T-helper 2 cell (primary cell): ENCODE measurements at places on chromosomes 12 and 14.

GRCh38 chr14:42001431-42001830 lies 394.8 kb downstream of the LRFN5 start:
- no peak for DNase-seq

GRCh38 chr12:5718680-5719079 lies 226.4 kb downstream of the ANO2 start:
- no peak for DNase-seq

- DNase-seq, result no peak
Measured at GRCh38 chr14:66239589-66239988, 246.6 kb upstream of the CCDC196 start.

- peak; percentile 51 for DNase-seq
Measured at GRCh38 chr12:113088971-113089756, 32.6 kb downstream of the DTX1 start.

GRCh38 chr14:26811756-26812305 lies 214.0 kb upstream of the NOVA1 start:
- DNase-seq, result no peak

- DNase-seq, result peak; percentile 42
Measured at GRCh38 chr12:38328306-38328895, 11.8 kb downstream of the ALG10B start.

- DNase-seq, result no peak
Measured at GRCh38 chr14:97458255-97458654, 661.1 kb downstream of the VRK1 start.

DNA sequence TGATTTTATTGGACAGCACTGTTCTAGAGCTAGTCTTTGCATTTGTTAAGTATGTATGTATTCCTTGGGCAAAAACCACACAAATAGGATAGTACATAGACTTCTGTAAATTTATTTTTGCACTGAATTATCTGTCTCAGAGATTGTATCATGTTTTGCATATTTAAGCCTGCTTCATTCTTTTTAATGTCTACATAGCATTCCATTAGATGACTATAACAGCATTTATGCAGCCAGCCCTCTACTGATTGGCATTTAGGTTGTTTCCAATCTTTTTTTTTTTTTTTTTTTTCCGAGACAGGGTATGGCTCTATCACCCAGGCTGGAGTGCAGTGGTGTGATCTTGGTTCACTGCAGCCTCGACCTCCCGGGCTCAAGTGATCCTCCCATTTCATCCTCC lies 34.5 kb downstream of the SYNDIG1L start:
- DNase-seq, result no peak

GRCh38 chr14:72451054-72451972 lies 442.6 kb downstream of the DPF3 start:
- DNase-seq, result peak; percentile 57

DNA sequence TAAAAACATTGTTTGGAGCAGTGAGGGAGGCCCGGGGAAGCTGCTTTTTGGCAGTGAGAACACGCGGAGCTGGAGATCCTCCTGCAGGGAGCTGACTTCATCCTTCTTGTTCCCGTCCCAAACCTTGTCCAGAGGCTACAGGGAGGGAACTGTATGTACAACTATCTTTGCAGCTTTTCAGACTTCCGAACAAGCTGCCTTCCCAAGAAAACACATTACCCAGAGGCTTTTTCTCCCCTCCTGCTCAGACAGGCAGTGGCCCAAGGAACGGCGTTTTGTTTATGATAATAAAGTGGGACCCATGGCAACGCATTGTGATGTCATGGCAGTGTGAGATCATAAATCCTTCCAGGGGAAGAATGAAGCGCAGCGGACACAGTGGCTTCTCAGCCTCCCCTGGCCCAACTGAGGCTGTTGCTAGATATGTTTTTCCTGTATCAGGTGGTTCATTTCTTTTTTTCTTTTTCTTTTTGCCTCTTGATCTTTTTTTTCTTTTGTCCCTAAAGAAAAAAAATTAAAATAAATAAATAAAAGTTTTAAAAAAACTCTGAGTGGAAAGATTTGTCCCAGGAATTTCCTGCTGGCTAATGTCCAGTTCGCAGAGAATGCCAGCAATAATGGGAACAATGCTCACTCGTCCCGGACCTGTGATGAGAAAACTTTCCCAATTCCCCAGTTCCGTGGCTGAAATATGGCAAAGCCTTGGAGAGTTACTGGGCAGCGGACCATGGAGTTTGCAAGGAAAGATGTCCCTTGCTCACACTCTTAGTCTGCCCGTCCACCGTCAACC lies 103.4 kb upstream of the MAP1LC3B2 start:
- no peak for DNase-seq

DNA sequence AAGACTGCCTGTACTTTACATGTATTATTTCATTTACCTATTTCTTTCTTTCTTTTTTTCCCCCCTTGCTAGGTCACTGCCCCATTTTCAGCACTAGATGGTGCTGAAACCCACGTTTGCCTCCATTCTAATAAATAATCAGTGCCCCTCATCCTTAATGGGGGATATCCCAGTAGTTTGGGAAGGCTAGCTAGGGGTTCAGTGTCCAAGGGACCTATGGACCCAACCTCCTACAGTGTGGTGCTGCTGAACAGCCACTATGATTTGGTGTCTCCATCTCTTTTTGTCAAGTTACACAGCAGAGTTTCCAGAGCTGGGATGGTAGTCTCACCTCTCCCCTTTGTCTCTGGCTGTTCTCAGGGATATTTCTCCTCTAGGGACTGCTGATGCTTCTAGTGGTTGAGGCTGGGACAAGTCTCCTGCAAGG lies 6.5 kb upstream of the HCFC2 start:
- no peak for DNase-seq

GRCh38 chr14:96039633-96040311 lies 610 bp downstream of the C14orf132 start:
- DNase-seq, result no peak

GRCh38 chr12:65568517-65568916 lies 255.8 kb upstream of the HMGA2 start:
- no peak for DNase-seq

GRCh38 chr12:84397263-84397662 lies 515.3 kb downstream of the SLC6A15 start:
- DNase-seq, result no peak

GRCh38 chr12:62267480-62267879 lies 7.3 kb downstream of the USP15 start:
- no peak for DNase-seq

DNA sequence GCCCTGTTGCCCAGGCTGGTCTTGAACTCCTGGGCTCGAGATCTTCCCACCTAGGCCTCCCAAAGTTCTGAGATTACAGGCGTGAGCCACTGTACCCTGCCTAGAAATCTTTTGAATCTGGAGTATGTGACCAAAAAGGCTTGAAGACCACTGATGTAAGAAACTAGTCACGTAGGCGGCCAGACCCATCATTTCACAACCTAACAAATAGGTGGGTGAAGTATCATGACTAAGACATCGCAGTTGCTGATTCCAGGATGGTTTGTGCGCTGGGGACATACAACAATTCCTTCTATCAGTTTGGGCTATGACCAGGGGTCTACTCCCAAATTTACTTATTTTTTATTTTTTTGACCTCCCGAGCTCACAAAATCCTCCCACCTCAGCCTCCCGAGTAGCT lies 11.8 kb upstream of the CDK2AP1 start:
- no peak for DNase-seq

DNA sequence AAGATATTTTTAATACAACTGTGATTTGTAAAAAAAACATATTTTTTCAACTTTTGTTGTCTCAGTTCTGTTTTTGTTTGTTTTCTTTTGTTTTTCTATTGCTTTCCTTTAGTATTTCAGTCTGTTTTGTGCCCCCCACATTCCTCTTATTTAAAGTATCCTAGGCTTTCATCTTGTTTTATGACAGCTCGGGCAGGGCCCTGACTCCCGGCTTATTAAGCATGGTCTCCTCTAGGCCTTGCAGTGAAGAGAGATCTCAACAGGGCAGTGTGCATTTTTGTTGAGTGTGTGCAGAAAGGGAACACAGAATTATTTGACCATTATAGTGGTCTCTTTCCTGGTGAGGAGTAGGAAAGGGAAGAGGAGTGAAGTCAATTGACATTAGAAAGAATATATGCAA lies 110.2 kb upstream of the SLC38A4 start:
- no peak for DNase-seq

DNA sequence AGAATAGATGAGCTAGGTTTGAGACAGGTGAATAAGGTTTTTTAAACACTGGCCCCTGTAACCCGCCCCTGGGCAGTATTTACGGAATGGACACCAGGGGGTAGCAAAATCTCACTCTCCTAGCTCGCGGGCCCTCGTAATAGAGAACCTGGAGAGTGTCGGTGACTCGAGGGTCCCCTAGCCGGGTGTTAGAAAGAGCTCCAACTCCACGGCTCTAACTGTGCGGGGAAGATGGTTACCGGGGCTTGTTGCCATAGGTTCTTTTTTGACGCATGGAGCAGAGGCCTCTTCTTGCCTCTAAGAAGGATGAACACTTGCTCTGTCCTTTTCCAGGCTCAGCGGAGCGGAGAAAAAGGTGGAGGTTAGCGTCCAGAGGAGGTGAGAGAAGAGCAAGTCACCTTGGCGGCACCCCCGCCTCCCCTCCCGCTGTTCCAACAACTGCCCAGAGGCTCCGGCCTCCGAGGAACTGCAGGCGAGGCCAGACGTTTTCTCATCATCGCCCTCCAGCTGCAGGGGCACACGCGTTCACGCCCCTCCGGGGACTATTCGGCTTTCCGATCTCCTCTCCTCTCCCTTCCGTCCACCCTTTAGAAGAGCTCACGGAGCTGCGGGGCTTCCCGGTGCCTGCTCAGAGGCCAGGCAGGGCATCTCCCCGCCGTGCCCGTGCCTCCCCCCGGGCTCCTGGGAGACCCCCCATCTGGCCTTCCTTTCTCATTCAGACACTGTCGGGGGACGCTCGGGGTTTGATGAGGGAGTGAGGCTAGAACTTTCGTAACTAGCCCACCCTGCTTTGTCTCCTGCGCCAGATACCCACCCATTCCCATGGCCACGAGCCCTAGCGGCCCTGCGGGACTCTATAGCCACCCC lies 1.4 kb upstream of the ARHGEF40 start:
- no peak for DNase-seq

GRCh38 chr12:15831315-15831978 lies 42.3 kb upstream of the EPS8 start:
- DNase-seq, result no peak

- no peak for DNase-seq
Measured at GRCh38 chr14:95872777-95873176, 3.9 kb upstream of the TUNAR start.

- no peak for DNase-seq
Measured at GRCh38 chr12:59977779-59978178, 381.9 kb downstream of the SLC16A7 start.

DNA sequence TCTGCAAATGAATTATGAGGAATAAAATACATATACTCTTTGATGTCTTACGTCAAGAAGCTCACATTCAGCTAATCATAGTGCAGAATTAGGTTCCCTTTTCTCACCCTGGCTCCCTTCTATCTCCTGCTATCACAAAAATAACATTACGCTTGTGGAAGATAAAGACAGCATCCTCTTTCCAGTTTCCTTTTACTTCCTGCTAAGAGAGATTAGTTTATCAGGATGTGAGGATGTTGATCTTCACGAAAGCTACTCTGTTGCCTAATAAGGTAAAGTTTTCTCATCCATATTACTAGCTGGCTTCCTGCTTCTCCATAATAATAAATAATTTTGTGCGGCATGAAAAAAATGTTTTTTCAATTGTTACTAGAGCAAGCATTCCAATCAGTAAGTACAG lies 217.7 kb upstream of the DCN start:
- DNase-seq, result no peak

DNA sequence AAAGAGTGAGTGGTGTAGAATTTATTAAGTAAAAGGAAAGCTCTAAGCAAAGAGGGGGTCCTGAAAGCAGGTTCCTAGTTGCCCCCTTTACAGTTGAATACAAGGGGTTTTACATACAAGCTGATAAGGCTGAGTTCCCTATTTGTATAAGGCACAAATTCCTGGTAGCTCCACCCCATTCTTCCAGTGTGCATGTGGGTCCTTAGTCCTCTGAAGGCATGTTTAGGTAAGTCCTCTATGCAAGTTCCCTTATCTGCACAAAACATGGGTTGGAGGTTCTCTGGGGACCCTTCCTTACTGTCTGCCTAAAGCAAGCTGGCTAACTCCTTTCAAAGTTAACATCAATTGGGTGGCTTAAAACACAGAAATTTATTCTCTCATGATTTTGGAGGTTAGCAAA lies 2.9 kb upstream of the FAR2 start:
- no peak for DNase-seq
